Anterior cingulate cortex (tissue), 58 donors: ENCODE measurements at places on chromosomes 2 and 18.

- DNase-seq = no peak
These were observed 369.1 kb downstream of the EIPR1 start for GRCh38 chr2:3008561-3008960.

DNA sequence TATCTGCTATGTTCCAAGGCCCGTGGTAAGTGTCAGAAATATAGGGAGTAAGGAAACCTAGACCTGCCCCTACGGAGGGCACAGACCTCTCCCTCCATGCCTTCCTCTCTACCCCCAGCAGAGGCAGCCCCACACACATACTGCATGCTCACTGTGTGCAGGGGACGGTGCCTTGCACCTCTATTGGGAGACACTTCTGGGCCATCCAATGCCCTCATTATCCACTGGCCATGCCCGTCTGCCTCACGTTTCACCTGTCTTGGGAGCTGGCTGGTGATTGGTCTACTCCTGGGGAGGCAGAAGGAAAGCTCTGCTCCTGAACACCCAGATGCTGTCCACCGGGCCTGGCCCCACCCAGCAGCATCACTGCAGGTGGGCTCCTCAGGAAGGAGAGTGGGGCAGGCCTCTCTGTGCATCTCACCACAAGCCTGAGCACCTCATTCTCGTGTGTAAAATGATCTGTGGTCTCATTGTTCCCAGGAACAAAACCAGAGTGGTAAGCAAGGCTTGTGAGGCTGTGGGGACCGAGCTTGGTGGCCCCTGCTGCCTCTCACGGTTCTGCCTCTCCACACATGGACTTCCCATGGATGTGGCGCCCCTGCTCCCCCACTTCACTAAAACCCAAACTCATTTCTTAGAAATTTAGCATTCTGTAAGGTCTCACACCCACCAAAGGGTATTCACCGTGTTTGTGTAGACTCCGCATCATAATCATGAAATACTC is 312.5 kb upstream of the HS6ST1 start:
- no peak for DNase-seq

DNA sequence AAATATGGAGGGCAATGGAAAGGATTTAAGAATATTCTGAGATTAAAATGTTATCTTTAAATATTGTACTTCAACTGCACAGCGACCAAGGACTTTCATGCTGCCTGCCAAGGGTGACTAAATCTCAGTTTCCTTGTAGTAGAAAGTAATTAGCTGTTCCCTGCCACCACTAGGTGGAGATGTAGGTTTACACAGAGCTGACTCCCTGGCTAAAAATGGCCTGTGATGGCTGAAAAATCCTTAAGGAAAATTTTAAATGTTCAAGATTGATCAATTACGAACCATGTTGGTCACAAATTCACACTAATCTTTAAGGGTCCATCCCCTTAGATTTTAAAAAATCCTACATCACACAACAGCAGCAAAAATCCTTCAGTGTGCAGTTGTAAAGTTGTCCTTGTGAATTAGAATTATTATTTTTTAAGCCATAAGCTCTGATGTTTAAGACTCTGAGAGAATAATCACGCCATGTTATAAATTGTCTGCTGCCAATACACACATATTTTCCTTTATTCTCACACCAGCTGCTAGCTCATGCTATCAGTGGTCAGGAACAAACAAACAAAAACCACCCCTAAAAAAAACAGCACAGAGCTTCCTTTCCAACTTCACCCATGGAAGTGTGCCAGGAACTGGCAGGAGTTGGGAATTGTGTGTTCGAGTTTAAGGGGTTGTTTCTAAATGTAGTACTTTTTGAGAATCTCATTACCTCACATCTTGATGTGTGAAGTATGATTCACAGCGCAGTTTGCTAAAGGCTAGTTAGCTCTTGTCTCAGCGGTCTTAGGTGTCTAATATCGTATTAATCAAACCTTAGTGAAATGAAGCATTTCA is 399.8 kb downstream of the TMEM182 start:
- no peak for DNase-seq

DNA sequence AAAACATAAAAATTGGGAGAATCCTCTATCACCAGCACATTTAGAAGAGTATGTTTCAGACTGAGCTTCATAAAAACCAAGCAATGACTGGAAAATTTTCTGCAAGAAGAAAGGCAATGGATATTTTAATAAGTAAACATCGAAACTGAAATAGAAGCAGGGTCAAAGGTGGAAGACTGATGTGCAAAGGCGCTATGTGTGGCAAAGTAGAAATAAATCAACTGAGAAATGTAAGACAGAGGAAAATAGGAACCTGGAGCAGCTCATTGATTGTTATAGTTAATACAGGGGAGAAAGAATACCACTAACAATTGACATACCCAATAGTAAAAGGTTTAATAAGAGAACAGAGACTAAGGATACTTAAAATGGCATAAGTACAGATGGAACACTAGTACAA is 818.4 kb downstream of the SOCS6 start:
- DNase-seq = no peak

- DNase-seq = no peak
These were observed 1.5 kb downstream of the DLX2 start for GRCh38 chr2:172100935-172101820.

DNA sequence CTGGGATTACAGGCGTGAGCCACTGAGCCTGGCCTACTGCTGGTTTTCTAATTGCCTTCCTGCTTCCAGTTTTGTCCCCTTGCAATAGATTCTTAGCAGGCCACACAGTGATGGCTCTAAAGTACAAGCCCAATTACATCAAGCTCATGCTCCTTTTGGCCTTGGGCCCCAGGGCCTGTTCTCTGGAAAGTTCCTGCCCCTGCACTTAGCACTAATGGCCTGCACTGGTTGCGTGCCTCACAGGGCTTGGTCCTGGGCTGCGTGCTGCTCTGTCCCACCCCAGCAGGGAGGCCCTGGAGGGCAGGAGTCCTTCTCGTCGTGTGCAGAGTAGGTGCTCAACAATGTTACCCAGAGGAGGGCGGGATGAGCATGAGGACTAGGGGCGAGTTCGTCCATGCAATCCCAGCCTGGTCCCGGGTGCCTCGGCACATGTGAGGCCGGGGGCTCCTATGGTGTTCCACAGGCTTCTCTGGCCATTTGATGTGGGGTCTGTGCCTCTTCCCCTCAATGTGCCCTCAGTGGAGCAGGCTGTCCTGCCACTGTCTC is 51.7 kb downstream of the PDCL3 start:
- DNase-seq = no peak
